Left ventricle myocardium inferior (tissue), 1 donor: ENCODE measurements at places on chromosomes 5 and 9. TPM values are rescaled to one million over a fixed set of nuclear protein-coding genes. Genes with fewer than 3 reads are reported as not detected.

The UNC13B gene
- 21.6 TPM for total RNA-seq

The SPATA6L gene
- total RNA-seq: 0.96 TPM

The CNTLN gene
- total RNA-seq: 3.5 TPM

The LCN2 gene
- not detected for total RNA-seq

DNA sequence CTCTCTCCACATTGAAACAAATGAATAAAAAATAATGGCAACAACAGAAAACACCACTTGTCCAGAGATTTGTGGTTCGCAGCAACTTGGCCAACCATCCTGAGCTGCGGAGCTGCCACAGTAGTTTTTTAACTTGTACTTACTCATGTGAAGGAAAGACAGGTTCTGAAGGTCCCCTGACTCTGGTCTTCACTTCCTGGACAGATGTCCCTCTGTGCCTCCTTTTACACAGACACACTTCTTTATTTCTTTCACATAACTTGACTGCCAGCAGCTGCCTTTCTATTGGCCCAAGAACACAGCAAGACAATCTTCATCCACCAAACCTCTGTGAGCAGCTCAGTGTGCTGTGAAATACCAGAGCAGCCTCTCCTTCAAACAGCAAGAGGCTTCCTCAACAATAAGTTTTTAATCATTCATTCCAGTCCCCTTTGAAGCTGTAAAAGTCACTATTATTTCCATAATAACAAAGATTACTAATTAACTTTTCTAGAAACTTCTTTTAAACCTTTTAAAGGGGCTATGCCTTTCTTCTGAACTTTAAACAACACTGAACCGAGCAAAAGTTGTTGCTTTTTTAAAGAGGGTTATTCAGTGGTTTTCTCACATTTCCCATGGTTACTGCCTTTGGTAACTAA lies 198.7 kb downstream of the NR2F1-AS1 start:
- DNase-seq: no peak

DNA sequence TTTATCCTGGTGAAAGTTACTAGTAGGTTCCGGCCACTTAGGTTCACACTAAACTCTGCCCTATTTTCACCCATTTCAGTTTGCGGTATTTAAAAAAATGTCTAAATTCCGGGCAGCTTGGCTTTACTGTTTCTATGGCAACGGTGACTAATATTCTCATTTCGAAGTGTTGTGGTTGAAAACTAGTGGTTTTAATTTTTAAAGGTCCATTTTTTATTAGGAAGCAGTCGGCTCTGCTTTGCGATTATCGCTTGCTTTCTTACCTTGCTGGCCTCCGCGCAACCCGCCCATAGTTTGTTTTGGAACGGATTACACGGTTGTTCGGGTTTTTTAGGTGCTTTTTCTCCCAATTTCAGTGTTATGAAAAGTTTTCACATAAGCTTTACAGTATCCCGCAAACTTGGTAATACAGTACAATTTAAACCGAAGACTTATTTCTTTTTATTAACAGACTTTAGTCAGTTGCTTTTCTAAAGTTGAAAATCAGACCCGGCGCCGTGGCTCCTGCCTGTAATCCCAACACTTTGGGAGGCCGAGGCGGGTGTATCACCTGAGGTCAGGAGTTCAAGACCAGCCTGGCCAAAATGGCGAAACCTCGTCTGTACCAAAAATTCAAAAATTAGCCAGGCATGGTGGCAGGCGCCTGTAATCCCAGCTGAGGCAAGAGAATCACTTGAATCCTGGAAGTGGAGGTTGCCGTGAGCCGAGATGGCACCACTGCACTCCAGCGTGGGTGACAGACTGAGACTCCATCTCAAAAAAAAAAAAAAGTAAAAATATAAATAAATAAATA lies 1.6 kb downstream of the KDM4C start:
- no peak for DNase-seq

- DNase-seq: no peak
Observed at GRCh38 chr5:54523534-54523933, 6.0 kb downstream of the SNX18 start.

DNA sequence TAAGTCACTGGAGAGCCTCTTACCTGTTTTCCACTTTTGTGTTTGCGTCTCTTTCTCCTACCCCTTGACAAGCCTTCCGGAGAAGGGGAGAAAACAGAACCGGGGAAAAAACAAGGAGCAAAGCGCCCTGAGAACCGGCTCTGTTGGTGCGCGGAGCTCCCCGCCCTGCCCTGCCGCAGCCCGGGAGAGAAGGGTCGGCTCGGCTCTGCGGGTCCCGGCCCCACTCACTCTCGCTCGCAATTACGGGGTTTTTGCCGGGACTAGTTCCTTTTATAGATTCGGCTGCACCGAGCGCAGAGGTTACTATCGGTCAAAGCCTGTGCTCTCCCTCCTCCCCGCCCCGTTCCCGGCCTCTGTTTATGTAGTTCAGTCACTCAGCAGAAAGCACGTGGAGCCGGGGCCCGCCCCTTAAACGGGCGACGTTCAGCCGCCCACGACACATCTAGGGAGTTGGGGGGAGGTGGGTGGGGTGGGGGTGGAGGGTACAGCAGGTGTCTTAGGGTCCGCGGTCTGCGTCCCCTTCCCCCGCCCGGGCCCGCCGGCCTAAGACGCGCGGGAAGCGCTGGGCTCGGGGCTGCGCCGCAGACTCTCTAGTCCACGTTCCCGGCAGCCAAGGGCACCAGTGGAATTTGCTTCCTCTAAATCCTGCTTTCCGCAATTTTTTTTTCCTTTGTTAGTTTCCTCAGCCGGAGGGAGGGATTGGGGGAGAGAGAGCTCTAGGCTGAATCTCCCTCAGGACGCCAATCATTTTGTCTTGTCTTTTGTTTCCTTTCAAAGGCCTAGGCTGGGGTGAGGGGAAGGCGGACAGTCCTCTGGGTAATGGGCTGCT lies at the start of gene ABCA1:
ABCA1 (minus strand) TSS at position 244 of the 829 bp plus-strand sequence. CDS start 24,476 bp downstream, outside the sequence.
- peak; percentile 94 for DNase-seq

DNA sequence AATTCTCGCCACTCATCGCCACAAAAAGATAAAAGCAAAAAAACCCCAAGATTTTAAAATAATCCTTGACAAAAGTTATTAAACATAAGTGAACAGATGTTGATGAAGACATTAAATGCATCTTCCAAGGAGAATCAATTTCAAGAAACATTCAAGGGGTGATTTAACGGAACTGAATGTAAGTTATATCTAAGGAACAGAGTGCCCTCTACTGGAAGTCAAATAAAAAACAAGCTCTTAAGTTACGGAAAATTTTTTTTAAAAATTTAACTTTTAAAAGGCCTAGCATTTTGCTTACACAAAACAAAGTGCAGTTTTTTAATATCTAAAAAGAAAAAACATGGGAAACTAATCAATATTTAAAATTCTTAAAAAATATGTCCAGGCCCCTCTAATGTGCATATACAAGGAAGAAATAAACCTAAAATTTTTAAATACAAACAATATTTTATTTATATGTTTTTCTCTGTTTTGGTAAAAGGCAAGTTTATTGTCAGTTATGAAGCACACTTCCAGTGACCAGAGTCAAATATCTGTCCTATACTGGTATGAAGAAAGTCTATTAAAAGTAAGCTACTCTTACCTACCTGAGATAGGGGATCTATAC lies 28.0 kb downstream of the TEX10 start:
- no peak for DNase-seq

DNA sequence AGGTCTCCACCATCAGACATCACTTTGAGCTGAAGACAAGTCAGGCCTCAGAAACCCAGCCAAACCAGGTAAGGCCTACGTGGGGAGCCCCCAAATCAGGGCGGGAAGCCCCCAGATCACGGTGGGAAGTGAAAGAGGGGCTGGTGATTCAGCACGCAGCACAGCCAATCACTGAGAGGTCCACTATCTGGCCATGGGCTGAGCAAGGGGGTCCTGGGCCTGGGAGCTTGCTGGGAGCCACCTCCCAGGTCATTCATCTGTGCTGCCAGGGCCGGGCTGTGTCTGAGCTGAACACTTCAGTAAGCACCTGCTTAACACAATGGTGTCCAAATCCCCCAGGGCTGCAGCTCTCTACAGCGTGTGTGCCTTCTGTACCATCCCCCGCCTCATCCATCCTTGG lies 15.5 kb downstream of the MED10 start:
- DNase-seq: no peak

DNA sequence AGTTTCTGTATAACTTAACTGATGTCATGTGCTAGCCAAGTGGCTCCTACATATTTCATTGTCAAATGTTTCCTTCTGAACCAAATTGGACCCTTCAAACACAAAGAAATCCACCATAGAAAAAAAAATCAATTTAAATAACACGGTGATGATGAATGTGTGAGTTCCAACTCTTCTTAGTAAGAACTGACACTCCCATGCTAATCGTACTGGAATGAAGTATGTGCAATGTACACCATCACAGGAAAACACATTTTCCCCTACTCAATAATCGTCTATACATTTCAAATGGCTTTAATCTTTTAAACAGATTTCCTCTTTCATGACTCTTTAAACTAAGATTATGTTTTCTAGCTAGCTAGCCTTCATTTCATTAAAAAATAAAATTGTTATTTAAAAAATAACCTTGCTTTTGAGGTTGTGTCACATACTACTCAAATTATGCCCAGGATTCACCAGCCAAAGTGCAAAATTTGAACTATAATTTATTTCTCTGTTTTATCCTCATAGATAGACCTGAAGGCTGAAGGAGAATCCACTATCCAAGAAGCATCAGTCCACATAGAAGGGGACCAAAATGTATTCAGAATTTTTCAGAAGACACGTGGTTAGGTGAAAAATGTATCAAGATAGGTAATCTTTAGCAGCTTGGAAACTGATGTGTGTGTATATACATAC lies 131.0 kb upstream of the ITGA1 start:
- DNase-seq: no peak

GRCh38 chr5:60177596-60177995 lies 284.1 kb upstream of the PDE4D start:
- no peak for DNase-seq

- no peak for DNase-seq
Observed at GRCh38 chr5:38615042-38615441, 58.6 kb upstream of the LIFR start.

DNA sequence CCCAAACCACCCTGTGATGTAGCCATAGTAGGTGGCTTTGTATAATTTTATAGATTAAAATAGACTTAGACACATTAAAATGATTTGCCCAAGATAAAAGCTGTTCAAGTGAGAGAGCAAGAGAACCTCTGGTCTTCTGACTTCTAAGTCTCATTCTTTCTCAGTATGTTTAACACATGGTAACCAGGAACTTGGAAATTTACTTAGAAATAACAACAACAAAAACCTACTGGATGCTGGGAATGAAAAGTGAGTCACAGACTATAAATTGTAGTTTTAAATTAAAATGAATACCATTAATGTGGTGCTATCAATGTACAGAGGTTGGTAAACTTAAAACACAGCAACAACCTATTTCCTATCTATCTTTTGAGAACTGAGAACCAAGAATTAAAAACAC lies 30.4 kb downstream of the HMGCR start:
- DNase-seq: no peak

DNA sequence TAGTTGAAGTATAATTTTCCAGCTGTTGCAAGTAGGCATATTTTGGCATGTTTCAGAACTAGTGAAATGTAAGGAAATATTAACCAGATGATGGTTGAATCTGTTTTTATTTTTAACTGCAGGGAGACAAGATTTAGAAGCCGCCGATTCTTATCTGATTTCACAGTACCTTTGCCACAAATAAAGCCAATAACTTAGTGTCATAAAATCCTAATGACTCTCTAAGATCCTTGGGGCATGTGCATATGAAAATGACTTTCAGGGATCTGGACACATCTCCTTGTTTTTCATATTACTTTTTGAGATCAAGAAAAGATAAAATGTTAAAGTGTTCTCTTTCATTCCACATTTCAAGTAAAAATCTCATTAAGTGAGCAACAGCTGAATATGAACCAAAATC lies 125.8 kb upstream of the CNTLN start:
- no peak for DNase-seq

DNA sequence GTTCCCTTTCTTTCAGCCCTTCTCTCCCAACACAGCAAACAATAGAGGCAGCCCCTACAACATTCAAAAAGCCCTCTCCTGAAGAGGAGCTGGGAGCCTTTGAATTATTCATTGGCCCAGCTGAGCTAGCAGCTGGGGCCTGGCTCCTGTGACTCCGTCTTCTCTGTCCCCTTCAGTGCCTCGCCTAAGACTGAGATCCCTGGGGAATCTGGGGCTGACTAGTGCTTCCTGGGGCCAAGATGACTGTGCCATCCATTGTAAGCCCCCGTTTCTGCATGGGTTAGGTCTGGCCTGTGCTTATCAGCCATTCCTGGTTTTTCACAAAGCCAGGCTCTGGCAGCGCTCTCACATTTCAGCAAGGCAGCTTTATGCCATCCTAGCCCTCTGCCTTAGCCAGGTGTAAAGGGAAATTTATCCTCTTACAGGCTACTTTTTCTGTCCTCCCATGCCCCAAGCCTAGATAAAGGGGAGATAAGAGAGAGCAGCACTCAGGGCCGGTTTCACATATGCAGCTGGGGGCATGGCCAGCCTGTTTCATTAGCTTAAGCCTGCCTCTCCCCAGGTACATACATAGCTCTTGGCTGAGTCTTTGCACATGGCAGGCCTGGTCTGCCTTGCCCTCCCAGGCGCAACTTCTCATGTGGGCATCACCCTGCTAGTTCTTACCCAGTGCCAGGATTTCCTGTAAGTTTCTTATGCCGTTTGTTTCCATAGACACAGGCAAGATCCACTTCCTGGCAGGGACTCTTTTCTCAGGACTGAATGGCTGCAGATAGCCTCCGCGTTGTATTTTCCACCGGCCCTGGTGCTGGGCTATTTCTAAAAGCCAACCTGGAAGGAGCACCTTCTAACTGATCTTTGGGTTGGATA lies 15.8 kb downstream of the PTPA start:
- DNase-seq: no peak

DNA sequence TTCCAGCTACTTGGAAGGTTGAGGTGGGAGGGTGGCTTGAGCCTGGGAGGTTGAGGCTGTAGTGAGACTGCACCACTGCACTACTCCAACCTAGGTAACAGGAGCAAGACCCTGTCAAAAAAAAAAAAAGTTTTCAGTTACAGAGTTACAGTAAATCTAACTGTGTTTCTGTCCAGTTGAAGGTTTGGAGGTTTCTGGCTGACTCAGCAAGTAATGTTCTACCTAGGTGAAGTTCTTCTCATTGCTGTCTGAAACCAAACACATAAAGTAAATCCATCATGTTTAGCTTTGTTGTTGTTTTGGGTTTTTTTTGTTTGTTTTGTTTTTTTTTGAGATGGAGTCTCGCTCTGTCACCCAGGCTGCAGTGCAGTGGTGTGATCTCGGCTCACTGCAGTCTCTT lies 7.9 kb upstream of the ANKHD1 start:
- DNase-seq: no peak

DNA sequence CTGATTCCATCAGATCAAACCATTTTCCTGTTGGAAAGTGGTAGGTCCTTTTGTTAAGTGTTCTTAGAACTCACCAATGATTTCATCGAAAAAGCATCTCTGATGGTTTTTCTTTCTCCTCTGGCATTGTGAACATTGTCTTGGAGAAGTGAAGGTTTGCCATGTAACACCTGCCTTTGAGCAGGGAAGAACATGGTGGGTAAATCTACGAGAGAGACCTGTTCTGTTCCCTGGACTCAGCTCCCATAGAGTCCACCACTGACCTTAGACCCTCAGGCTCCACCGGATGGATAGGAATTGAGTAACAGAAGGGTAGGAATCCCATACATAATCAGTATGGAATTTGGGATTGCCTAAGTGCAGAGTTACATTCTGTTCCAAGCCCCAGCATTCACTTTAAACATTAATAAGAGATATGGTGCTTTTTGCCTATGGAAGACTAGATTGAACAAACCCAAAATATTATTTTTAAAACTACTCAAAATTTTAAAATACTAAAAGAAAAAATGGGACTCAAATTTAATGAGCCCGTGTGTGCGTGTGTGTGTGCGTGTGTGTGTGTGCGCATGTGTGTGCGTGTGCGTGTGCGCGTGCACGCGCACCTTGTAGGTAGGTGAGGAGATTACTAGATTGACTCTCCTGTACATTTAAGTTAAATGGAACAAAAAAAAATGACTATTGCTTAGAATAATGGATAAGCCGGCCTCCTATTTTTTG lies 92.0 kb downstream of the C9orf152 start:
- no peak for DNase-seq
